ENCODE measurements at places on chromosomes 2 and 18. TPM values are rescaled to one million over a fixed set of nuclear protein-coding genes. Genes with fewer than 3 reads are reported as not detected.

GRCh38 chr2:36271266-36271665 is 84.3 kb upstream of the CRIM1 start:
- DNase-seq: no peak
- no peak overlapping the region for H3K27ac ChIP-seq
- no peaks in the 10 kb centered on the region for H3K27me3 ChIP-seq
- no peaks in the 10 kb centered on the region for H3K36me3 ChIP-seq
- no peaks in the 10 kb centered on the region for H3K4me1 ChIP-seq
- no peak overlapping the region for H3K4me3 ChIP-seq

DNA sequence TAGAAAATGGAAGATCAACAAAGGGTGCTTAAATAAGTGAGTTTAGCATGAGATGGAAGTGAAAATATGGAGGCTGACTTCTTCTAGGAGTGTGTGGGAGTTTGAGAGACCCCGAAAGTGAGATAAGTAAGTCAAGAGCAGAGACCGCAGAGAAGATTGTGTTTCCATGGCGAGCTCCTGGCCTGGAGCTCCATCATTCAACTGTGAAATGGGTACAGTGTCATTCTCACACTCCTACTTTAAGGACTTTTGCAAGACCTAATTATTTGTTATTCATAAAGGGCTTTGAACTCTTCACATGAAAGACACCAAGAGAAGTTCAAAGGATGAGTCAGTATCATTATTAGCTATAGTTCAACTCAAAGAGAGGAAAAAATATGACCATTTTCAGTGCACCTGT is 134.2 kb upstream of the PIK3C3 start:
- DNase-seq: no peak
- H3K36me3 ChIP-seq: no peaks in the 10 kb centered on the region
- H3K4me1 ChIP-seq: no peaks in the 10 kb centered on the region
- H3K4me3 ChIP-seq: no peak overlapping the region
- H3K27me3 ChIP-seq: peaks cover 3% of the 10 kb centered on the region
- H3K27ac ChIP-seq: no peak overlapping the region

DNA sequence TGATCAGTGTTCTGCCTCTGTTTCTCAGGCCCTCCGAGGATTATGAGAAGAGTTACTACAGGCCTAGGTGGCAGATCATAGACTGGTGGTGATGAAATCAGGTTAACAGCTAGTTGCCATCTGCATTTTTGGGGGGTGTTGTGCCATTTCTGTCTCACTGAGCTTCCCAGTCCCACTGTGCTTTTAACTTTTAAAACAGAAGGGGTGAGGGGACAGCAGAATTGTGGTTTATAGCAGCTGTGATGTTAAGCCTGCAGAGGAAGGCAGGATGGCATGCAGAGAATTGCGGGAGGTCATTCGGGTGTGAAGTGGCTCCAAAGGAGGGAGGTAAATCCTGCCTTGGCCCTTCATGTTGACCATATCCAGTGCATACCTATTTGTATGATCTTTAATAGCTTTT is 5.0 kb downstream of the CAB39 start:
- no peaks in the 10 kb centered on the region for H3K27me3 ChIP-seq
- DNase-seq: no peak
- H3K4me3 ChIP-seq: no peak overlapping the region
- peaks cover 85% of the 10 kb centered on the region for H3K4me1 ChIP-seq
- H3K36me3 ChIP-seq: peaks cover 9% of the 10 kb centered on the region

- H3K27ac ChIP-seq: no peak overlapping the region
- H3K4me1 ChIP-seq: no peaks in the 10 kb centered on the region
- no peaks in the 10 kb centered on the region for H3K27me3 ChIP-seq
- H3K36me3 ChIP-seq: no peaks in the 10 kb centered on the region
- no peak for DNase-seq
- H3K4me3 ChIP-seq: no peak overlapping the region
Observed at GRCh38 chr2:201343559-201343958, 13.6 kb downstream of the FLACC1 start.

GRCh38 chr18:7872569-7872968 is 305.5 kb downstream of the PTPRM start:
- H3K27me3 ChIP-seq: no peaks in the 10 kb centered on the region
- H3K4me1 ChIP-seq: no peaks in the 10 kb centered on the region
- no peak overlapping the region for H3K4me3 ChIP-seq
- DNase-seq: no peak
- H3K36me3 ChIP-seq: no peaks in the 10 kb centered on the region
- H3K27ac ChIP-seq: no peak overlapping the region

DNA sequence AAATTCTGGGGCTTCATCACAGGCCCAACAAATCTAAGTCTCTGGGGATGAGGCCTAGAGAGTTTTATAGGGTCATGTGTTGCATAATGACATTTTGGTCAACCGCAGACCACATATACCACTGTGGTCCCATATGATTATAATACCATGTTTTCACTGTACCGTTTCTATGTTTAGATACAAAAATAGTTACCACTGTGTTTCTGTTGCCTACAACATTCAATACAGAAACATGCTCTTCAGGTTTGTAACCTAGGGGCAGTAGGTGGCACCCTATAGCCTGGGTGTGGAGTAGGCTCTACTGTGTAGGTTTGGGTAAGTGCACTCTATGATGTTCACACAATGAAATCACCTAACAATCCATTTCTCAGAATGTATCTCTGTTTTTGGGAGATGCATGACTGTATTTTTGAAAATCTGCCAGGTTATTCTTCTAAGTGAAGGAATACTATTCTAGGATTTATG is 485.2 kb downstream of the PTPRM start:
- no peak for DNase-seq
- H3K27ac ChIP-seq: no peak overlapping the region
- H3K4me3 ChIP-seq: no peak overlapping the region
- no peaks in the 10 kb centered on the region for H3K27me3 ChIP-seq

- H3K27ac ChIP-seq: no peak overlapping the region
- no peak overlapping the region for H3K4me3 ChIP-seq
- H3K36me3 ChIP-seq: no peaks in the 10 kb centered on the region
- no peaks in the 10 kb centered on the region for H3K27me3 ChIP-seq
Observed at GRCh38 chr2:99242151-99242550, 13.3 kb downstream of the LYG2 start.

DNA sequence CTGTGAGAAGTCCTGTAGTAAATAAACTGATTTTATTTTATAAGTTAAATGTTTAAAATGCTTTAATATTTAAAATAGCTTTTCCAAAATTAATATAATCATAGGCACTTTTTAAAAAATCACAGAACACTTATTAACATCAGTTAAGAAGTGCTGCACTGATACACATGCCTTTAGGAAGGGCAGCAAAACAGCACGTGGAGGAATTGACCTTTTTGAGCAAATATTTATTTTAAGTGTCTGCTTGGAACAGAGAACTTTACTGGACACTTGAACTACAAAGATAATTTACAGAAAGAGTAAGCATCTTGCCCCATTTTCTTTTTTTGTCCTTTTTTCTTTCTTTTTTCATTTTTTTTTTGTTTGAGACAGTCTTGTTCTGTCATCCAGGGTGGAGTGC is 87.7 kb upstream of the NARS1 start:
- no peaks in the 10 kb centered on the region for H3K36me3 ChIP-seq
- no peak overlapping the region for H3K4me3 ChIP-seq
- DNase-seq: no peak
- no peaks in the 10 kb centered on the region for H3K27me3 ChIP-seq
- no peak overlapping the region for H3K27ac ChIP-seq
- H3K4me1 ChIP-seq: peaks cover 29% of the 10 kb centered on the region

GRCh38 chr18:43680096-43680495 is 402.8 kb upstream of the SYT4 start:
- no peak overlapping the region for H3K4me3 ChIP-seq
- no peaks in the 10 kb centered on the region for H3K27me3 ChIP-seq
- no peak for DNase-seq
- H3K4me1 ChIP-seq: no peaks in the 10 kb centered on the region
- H3K27ac ChIP-seq: no peak overlapping the region

- H3K36me3 ChIP-seq: no peaks in the 10 kb centered on the region
- peak overlapping the region; percentile 30 for H3K27ac ChIP-seq
- peak; percentile 70 for DNase-seq
Observed at GRCh38 chr18:23138471-23138870, 3.2 kb downstream of the CABLES1 start.

GRCh38 chr2:128720080-128721022 is 401.7 kb upstream of the HS6ST1 start:
- no peak overlapping the region for H3K27ac ChIP-seq
- DNase-seq: no peak
- H3K27me3 ChIP-seq: no peaks in the 10 kb centered on the region
- H3K36me3 ChIP-seq: no peaks in the 10 kb centered on the region
- H3K4me3 ChIP-seq: no peak overlapping the region
- no peaks in the 10 kb centered on the region for H3K4me1 ChIP-seq

DNA sequence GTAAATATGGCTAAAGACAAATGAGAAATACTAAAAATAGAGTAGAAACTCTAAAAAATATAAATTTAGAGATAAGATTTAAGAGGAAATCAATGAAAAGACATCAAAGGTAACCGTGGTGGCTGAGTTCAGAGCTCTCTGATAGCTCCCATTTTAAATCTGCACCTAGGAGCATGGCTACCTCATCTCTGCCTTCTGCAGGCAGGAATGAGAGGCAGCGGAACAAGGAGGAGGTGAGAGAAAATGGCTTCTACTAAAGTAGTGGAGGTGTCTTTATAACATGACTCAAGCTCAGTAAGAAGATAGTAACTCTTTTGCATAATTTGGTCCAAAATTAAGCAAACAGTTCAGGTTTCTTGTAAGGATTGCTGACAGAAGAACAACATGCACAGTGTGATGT is 758.7 kb upstream of the FSHR start:
- no peaks in the 10 kb centered on the region for H3K27me3 ChIP-seq
- H3K36me3 ChIP-seq: no peaks in the 10 kb centered on the region
- no peak for DNase-seq
- no peak overlapping the region for H3K27ac ChIP-seq

GRCh38 chr2:58065248-58065647 is 18.6 kb downstream of the VRK2 start:
- H3K4me3 ChIP-seq: no peak overlapping the region
- no peaks in the 10 kb centered on the region for H3K4me1 ChIP-seq
- no peaks in the 10 kb centered on the region for H3K27me3 ChIP-seq
- no peaks in the 10 kb centered on the region for H3K36me3 ChIP-seq
- no peak overlapping the region for H3K27ac ChIP-seq

DNA sequence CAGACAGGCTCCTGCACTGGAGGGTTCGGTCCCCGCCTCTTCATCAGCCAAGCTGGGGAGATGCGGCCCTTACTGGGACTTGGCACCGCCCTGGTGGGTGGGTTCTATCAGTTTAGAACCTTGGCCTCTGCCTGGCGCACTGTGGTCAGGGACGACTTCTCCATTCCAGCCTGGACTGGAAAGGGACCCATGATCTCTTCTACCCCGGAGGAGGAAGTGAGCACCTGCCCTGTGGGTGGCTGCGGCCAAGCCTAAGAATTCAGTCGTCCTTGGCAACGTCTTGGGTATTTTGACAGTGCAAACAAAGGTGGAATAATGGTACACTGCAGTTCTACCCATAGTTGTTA is 106.9 kb upstream of the CD302 start:
- peaks cover 19% of the 10 kb centered on the region for H3K4me1 ChIP-seq
- H3K27ac ChIP-seq: peak overlapping the region; percentile 77
- H3K36me3 ChIP-seq: no peaks in the 10 kb centered on the region
- peak overlapping the region; percentile 61 for H3K4me3 ChIP-seq
- peaks cover 10% of the 10 kb centered on the region for H3K27me3 ChIP-seq

GRCh38 chr2:240959941-240960308 is 38.5 kb upstream of the SNED1 start:
- no peak for DNase-seq
- H3K27ac ChIP-seq: no peak overlapping the region
- no peak overlapping the region for H3K4me3 ChIP-seq
- H3K27me3 ChIP-seq: peaks cover 39% of the 10 kb centered on the region
- peaks cover 32% of the 10 kb centered on the region for H3K4me1 ChIP-seq
- H3K36me3 ChIP-seq: no peaks in the 10 kb centered on the region

- peaks cover 31% of the 10 kb centered on the region for H3K4me1 ChIP-seq
- no peak for DNase-seq
- H3K36me3 ChIP-seq: no peaks in the 10 kb centered on the region
- no peaks in the 10 kb centered on the region for H3K27me3 ChIP-seq
Observed at GRCh38 chr2:33497221-33497650, 20.8 kb downstream of the RASGRP3 start.

DNA sequence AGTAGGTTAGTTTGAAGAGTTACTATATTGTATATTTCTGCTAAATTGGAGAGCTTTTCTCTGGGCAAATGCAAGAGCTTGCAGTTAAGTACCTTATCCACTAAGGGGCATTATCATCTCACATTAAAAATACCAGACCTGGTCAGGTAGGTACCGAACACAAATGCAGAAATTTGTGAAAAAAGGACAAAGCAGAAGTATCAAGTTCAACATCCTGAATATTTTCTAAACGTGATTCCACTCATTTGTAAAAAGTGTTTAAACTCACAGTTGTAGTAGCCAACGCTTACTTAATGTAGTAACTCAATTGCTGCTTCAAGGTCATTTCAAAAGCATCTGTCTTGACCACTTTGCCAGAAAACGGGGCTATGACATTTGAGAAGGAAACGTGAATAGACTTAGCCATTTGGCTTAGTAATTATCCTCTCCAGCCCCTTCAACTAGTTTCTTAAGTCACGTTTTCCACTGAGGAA is 52.1 kb downstream of the CYRIA start:
- H3K27ac ChIP-seq: no peak overlapping the region
- no peak overlapping the region for H3K4me3 ChIP-seq
- H3K4me1 ChIP-seq: peaks cover 47% of the 10 kb centered on the region
- no peaks in the 10 kb centered on the region for H3K27me3 ChIP-seq
- DNase-seq: peak; percentile 43

DNA sequence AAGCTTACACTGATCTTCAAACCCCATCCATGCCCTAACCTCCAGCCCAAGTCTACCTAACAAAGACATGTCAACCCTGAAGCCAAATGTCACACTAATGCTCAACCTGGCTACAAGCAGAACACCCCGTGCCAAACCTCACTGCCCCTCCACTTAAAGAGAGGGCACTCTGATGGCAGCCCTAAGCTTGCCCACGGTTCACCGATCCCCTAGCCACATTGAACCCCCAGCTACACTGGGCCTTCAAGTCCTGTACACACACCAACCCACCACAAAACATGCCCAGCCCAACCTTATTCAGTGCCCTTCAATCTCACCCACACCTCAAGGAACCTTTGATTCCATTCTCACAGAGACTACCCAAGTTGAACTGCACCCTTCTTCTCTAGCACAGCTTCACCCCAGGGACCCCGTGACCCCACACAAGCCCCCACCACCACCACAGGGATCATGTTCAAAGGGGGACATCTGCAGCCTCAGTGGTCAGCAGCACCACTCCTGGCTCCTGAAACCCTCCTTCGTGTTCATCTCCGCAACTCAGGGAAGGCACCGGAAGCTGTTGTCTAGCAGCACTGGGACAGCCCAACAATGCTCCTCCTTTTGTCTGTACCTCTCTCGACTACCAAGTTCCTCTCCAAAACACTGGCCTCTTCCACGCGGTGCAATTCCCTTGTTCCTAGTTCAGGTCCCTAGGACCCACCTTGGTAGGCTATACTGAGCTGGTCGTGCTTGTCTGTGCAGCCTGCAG is 218.8 kb downstream of the CYP26B1 start:
- H3K4me1 ChIP-seq: no peaks in the 10 kb centered on the region
- H3K36me3 ChIP-seq: no peaks in the 10 kb centered on the region
- no peak overlapping the region for H3K4me3 ChIP-seq
- H3K27ac ChIP-seq: no peak overlapping the region

CDK15 gene
- 3.6 TPM for total RNA-seq

CD8B2 gene
- total RNA-seq: not detected

NT5DC4 gene
- total RNA-seq: not detected

PTPN4 gene
- total RNA-seq: 8.1 TPM

RAD51AP2 gene
- total RNA-seq: not detected

SP100 gene
- total RNA-seq: 111 TPM

ASB18 gene
- not detected for total RNA-seq

MDH1B gene
- not detected for total RNA-seq

TRAK2 gene
- total RNA-seq: 19.4 TPM

RGPD4 gene
- not detected for total RNA-seq

PAIP2B gene
- total RNA-seq: 6.4 TPM

C1QL2 gene
- total RNA-seq: not detected

RTP5 gene
- not detected for total RNA-seq

COL4A4 gene
- total RNA-seq: 3.5 TPM
